Amniotic stem cell (primary cell): ENCODE measurements at places on chromosomes 1 and 21.

DNA sequence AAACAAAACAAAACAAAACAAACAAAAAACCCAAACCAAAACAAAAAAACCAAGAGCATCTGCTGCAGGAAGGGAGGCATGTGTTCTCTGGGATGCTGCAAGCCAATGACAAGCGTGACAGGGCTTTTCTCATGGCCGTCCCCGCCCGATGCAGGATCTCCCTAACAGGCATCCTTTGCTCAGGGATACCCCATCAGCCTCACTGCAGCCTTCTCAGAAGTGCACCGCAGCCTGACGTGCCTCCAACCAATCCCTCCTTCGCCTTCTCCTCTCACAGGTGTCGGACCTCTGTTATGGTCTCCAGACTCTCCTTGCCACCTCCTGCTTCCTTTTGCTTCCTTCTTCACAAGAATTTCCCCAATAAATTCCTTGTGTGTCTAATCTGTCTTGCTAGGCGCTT, 147.2 kb downstream of the PCP4 start:
- no peak for DNase-seq

DNA sequence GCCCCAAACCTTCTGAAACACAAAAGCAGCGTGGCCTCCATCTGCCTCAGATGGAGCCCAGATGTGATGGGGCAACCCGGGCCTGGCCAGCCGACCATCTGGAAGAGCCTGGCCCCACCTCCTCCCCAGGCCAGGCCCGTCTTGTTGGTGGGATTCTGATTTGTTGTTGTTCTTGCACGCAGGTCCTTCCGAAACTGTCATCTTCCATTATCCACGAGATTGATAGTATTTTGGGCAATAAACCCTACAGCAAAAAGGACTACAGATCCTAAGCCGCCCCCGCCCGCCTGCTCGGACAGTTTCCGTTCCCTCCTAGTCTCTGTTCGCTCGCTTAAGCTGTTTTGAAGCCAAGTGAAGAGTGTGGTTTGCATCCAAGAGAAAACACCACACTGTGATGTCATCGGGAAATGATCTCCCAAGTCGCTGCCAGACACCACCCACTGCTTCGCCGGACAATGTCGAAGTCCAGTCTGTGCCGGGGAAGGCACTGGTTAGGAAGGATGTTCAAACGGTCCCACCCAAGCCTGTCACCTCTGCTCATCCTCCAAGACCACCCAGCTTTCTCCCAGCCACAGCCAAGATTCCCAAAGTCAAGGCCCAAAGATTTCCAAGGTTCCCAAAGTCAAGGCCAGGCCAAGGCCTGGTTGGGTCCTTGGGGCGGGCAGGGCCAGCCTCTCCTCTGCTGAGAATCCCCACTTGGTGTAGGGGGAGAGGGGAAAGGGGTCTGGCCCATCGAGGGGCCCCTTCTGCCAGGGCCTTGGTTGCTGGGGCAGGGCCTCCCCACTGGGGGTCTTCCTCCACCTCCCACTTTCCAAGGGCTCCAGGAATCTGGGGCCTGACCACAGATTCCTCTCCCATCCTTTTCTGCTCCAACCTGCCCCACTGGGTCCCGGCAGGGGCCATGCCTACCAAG, 52.9 kb downstream of the KCNAB2 start:
- peak; percentile 15 for DNase-seq

DNA sequence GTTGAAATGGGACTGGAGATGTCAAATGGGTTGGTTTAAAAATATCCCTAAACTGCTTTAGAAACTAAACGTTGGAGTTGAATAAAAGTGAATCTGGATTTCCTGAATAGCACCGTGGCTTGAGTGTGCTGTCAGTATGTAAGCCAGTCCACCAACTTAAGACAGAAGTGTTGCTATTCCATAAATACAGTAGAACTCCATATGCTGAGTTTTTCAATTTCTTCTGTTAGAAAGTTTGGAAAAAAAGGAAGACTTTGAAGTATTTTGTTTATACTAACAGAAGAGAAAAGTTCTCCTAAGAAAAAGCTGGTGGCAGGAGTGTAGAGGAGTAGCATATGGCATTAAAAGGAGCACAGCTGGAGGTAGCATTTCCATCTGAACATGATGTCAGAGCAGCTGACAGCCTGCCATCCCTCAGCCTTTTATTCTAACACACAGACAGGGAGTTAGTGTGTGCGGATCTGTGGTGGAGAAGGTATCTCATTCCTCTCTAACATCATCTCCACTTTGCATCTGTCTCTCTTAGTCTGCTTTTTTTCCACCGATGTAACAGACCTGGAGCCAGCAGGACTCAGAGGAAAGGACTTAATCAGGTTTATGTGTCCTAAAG, at the start of gene ZBTB18:
TSS of gene ZBTB18 (plus strand) at position 449 of the 610 bp plus-strand sequence. CDS start at position 598, 149 bp downstream.
- no peak for DNase-seq

DNA sequence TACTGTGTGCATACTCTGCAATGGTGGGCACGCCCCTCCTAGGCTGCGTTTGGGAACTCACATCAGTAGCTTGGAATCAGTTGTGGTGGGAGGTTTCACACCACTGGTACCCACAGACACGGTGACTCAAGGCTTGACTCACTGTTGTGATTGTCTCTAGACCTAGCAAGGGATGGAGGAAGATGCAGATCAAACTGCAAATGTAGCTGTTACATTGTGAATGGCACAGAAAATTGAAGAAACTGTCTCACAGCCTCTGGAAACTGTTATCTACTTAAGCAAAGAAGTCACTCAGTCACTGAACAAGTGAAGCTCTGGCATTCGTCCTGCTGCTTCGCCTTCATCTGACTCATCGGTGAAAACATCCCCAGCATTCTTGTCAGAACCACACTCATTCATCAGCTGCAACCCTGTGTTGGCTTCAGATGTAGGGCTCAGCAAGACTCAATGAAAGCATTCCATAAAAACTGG, 59.5 kb downstream of the POFUT2 start:
- peak; percentile 86 for DNase-seq

DNA sequence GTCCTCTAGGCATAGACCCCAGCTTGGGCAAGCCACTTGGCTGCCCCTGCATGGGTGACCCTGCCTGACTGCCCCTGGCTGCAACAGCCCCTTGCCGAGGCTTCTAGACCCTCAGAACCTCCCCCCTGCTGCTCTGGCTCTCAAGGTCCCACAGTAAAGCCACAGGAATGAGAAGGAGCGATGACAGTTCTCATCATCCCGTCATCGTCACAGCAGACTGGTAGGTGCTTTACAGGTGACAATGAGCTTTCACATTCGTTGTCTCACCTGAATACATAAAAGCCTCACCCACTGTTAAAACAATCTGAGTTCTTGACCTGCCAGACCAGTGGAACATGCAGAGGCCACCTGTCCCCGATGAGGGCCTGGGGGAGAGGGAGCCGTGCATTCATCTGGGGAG, 36.0 kb upstream of the GPR157 start:
- no peak for DNase-seq

GRCh38 chr1:221431068-221431651, 310.7 kb downstream of the DUSP10 start:
- DNase-seq = no peak

DNA sequence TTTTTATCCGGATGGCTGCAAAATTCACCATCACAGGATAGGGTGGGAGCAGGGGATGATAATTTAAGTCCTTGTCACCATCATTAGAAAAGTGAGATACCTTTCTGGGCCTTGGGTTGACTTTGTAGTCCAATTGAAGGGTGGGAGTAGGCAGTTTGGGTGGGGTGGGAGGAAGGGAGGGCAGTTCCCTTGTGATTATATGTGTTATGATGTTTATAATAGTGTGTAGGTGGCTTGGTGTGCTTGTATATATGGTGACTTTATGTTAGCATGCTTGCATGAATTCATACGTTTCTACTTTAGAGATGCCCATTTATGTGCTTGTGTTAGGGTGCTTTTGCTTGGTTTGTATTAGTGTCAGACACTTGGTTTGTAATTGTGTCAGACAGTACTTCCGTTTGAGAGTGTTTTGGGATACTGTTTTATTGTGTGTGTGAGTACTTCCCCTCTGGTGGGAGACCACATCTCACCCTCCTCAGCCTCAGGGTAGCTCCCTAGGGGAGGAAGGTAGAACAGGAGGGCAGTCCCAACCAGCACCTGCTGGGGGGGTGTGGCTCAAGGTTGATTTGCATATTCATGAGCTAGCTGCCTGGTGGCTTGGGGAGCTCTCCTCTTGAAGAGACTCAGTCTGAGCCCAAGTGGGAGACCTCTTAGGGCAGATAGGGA, 6.3 kb upstream of the POU3F1 start:
- no peak for DNase-seq

- no peak for DNase-seq
Observed at GRCh38 chr1:93753791-93754763, 72.4 kb upstream of the BCAR3 start.

DNA sequence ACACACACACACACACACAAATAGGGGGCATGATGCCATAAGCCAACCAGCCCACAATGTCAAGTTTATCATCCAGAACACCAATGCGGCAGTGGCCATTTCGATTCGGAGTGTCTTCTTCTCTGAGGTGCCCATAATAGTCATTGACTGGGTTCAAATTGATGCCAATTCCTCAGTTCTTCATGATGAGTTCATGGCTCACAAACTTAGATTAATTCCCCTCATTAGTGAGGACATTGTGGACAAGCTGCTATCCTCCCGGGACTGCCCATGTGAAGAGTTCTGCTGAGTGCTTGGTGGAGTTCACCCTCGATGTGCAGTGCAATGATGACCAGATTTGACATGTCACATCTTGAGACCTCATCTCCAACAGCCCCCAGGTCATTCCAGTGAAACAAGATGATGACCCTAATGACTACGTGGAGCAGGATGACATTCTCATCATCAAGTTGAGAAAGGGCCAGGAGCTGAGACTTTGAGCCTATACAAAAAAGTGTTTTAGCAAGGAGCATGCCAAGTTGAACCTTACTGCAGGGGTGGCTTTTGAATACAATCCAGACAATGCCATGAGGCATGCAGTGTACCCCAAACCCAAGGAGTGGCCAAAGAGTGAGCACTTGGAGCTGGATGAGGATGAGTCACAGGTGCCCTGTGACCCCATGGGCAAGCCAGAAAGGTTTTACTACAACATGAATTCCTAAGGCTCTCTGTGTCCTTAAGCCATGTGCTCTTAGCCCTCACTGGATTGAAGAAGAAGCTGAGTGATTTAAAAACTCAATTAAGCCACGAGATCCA, 211.6 kb upstream of the SAMSN1 start:
- DNase-seq = no peak

DNA sequence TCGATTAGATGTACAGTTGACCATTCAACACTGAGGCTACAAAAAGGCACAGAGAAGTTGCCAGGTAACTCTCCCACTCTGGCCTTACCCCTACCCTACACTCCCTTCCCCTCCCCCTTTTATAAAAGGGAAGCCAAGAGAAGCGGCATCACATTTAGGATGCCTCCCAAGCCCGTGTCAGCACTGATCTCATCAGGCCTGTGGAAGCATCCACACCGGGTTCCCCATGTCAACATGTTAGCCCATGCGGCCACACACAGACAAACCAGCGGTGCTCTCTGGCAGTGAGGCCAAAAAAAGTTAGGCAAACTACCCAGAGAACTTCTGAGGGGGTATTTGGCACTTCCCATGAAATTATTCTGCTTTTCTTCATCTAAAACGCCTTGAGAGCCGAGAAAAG, 29.9 kb downstream of the BCAR3 start:
- DNase-seq = no peak

- DNase-seq = peak; percentile 78
Observed at GRCh38 chr1:93738075-93738622, 56.5 kb upstream of the BCAR3 start.

DNA sequence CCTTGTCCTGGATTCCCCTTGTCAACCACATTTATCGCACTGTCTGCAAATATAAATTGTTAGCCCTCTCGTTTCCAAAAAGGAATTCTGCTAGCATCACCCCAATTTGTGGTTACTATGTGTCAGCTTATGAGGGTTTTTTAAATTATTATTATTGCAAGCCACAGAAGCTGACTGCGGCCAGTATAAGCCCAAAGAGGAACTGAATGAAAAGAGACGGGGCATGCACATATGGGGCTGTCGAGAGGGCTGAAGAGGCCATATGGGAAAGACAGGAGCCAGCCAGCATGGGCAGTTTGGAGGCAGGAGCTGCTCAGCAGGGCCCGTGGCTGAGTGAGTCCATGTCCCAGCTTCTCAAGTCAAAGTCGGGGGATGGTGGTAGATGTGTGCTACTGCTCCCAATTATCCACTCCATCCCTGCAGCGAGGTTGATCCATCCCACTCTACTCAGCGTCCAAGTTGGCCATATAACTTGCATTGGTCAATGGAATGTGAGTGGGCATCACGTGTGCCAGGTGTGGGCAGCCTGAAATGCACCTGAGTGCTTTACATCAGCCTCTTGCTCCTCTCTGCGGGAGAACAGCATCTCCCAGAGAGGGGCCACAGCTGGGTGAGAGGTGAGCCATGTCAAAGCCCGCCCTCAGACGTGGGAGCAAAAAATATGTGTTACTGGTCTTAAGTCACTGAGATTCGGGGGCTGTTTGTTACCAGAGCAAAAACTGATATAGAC, 37.6 kb upstream of the LDLRAP1 start:
- DNase-seq = no peak

- DNase-seq = no peak
Observed at GRCh38 chr1:162236201-162236600, 140.5 kb downstream of the SPATA46 start.

- no peak for DNase-seq
Observed at GRCh38 chr1:236746785-236747184, 48.3 kb upstream of the MTR start.

- DNase-seq = no peak
Observed at GRCh38 chr1:159879977-159880376, 17.5 kb upstream of the VSIG8 start.

GRCh38 chr21:41605178-41605933, 97.4 kb upstream of the TMPRSS2 start:
- DNase-seq = no peak

DNA sequence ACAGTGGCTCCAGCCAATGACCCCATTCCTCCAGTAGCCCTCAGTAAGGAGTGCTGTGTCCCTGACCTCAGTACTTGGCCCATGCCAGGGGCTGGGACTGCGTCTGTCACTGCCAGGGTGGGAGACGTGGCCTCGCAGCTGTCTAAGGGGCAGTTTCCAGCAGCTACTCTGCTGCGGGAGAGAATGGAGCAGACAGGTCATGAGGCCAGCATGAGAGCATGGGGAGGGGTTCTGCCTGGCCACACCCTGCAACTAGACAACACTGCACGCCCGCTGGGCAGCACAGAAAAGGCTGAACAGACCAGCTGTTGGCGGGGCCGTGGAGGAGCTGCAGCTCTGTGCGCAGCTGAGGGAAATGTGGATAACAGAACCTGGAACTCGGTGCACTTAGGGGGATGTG, 91.6 kb upstream of the COL6A1 start:
- DNase-seq = no peak

DNA sequence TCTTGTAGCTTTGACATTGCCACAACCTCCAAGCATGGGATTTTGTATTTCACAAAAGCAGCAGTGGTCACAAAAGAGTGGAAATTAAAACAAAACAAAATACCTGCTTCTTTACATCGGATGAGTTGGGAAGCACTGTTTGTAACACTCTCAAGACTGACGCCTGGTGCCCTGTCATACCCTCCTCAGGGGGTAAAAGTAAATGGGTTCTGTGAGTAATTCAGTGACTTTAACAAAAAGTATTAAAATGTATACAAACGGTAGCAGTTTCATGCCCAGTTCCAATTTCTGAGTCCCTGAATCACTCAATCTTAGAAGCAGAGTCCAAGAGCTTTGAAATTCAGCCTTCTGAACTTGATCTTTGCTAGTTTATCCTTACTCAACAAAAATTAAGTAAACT, 152.5 kb downstream of the TIAM1 start:
- DNase-seq = no peak
